Nucleus accumbens (tissue), 56 donors: ENCODE measurements at places on chromosomes 12 and 14.

GRCh38 chr14:94769391-94770250, at the start of gene GSC:
Gene GSC (minus strand): TSS chr14:94770113. CDS start chr14:94770015, 98 bp downstream.
- no peak for DNase-seq

DNA sequence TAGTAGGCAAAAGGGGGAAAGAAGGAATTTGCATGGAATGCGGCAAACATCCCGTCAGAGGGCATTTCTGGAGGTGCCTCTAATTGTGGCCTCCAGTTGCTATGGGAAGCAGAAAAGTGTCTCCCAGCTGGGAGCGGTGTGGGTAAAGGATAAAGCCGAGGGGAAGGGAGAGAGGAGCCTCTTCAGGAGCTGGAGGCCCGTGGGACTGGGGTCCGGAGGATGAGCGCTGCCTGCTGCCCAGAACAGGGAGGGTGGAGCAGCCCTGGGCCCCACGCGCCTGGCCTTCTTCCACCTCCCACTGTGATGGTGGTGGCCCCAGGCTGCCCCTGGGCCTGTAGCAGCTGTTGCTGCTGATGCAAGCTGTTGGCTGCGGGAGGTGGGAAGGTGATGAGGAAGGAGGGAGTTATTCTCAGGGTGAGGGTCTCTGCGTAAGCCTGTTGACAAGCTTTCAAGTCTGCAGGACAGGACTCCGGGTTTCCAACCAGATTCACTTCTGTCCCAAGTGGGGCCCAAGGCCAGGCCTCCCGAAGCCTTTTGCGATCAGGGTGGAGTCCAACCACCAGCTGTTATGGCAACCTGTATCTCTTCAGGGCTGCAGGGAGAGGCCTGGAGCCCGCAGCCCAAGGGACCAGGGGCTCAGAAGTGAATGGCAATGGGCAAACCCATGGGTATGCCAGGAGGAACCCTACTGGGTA, 19.1 kb upstream of the PGF start:
- no peak for DNase-seq

- no peak for DNase-seq
Measured at GRCh38 chr14:32941668-32942065, 3.0 kb downstream of the NPAS3 start.

DNA sequence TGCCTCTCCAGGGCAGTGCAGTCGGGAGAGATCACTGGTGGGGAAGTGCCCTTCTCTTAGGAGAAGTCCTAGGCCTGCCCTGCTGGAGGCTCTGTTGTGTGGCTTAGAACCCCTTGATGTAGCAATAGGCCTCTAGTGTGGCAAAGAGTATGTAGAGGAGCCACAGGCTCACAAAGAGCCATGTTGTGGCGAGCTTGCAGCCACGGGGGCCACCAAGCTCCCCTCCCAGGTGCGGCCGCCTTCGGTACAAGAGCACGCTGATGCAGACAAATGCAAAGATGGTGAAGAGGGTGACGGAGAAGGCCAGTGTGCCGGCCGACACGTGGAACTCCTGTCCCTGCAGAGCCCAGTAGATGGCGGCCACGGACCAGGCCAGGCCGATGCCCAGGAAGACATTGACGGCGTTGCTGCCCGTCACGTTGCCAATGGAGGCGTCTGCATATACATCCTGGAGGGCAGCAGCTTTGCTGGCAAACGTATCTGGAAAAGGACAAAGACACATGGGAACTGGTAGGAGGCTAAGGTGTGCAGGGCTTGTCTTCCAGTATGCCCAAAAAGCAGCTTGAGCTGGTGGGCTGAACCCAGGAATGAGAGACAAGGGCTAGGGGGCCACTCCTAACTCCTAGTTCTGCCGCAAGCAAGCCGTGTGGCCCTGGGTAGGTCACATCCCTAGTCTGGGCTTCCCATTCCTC, 142.8 kb downstream of the SLC8A3 start:
- DNase-seq = peak; percentile 21

GRCh38 chr14:97705107-97705506, 907.9 kb downstream of the VRK1 start:
- no peak for DNase-seq

DNA sequence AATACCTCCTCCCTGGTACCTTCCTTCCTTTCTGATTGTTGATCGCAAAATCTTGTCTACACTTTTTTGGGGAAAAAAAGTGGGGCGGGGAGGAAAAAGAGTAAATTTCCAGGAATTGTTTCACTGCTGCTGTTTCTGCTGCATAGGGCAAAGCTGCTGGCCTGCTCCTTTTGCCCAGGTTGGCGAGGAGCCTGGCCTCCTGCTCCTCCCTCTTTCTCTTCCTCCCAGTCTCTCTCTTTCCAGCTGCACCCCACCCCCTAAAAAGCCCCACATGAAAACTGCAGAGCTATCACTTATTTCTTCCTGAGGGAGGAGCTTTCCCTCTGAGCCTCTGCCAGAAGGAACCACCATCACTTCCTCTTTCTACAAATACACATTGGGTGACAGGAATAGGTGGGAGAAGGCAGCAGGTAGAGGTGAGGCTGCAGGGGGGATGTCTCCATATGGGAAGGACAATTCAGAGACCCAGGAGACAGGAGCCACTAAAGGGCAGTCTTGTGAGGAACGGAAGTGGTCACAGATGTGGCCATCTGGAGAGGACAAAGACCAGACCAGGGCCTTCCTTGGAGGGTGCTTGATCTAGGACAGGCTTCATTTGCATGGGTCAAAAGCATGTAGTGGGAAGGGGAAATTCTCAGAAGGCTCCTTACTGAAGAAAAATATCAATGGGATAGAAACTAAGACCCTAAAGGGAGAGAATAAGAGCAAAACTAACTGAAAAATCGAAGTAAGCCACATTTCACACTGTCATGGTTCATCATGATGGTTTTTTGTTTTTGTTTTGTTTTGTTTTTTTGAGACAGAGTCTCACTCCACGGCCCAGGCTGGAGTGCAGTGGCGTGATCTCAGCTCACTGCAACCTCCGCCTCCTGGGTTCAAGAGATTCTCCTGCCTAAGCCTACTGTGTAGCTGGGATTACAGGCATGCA, 14.8 kb downstream of the ZBTB39 start:
- no peak for DNase-seq

DNA sequence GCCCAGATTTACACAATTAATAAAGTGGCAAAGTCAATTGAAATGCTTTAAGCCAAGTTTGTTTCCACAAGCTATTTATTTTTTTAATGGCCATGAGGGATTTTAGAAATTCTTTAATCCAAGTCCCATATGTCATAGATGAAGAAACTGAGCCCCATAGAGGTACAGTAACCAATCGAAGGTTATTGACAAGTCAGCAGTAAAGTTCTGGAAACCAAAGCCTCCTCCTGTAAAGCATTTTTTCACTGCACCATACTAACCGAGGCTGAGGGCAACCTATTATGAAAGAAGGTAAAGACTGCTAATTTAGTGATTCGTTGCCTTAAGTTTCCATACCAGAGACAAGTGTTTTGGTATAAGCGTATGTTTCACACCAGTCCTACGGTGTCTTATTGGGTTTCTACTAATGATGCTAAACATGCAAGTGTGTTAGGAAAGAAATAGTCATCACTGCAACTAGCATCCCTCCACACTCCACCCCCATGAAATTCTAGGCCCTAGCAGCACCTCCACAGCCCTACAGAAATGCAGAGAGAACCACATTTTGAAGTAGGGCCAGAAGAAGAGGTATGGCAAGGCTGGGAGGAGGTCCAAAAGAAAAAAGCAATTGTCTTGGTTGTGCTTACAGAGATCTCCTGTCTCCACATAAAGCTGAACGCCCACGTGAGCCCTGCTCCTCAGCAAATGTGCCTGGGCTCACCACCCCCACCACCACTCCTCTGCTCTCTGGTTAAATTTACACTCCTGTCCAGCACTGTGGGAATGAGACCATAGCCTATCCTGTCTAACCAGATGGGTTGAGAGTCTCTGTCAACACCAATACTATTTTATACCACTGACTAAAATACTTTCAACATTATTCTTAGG, 271.1 kb upstream of the G2E3 start:
- DNase-seq = no peak
